ENCODE measurements at places on chromosomes 7 and 10.

GRCh38 chr7:111730476-111731300 lies 168.4 kb upstream of the IMMP2L start:
- DNase-seq: no peak

DNA sequence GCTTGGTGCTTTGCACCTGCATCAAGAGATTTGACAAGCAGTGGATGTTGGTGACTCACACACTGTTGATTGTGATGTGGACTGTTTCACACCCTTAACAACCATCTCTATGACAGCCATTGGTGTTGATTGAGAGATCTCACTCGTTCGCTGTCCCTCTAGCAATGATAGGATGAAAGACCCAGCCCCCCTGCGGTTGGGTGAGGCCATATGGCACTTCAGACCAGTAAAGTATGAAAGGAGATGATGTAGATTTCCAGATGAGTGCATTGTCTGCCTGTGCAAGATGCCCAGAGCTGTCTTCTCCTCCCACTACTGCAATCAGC lies 138.7 kb upstream of the PRR15 start:
- DNase-seq: no peak

DNA sequence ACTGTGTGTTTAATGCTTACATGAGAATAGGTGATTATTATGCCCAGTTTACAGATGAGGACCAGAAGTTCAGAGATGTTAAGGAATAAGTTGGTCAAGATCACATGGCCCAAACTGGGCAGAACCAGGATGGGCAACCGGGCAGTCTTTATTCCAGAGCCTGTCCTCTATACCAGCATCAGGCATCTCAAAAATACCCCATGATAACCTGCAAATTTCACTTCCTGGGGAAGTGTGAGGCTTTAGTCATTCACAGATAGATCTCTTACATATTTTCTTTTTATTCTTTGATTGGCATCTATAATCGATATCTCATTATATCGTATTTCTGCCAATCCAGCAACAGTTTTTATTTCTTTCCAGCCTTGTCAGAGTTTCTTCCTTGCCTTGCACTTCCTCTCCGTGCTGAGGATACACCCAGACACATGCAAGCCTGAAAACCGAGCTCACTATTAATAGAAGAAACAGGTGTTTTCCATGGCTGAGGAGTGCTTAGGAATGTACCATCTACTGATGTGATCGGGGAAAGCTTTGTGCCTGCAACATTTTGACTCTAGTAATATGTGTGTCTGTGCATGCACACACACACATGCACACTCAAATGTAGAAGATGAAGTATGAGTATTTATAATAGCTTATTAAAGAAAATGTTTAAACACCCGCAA lies 82.4 kb downstream of the CREM start:
- no peak for DNase-seq

GRCh38 chr10:124593431-124593985 lies 131.9 kb downstream of the LHPP start:
- DNase-seq: no peak

DNA sequence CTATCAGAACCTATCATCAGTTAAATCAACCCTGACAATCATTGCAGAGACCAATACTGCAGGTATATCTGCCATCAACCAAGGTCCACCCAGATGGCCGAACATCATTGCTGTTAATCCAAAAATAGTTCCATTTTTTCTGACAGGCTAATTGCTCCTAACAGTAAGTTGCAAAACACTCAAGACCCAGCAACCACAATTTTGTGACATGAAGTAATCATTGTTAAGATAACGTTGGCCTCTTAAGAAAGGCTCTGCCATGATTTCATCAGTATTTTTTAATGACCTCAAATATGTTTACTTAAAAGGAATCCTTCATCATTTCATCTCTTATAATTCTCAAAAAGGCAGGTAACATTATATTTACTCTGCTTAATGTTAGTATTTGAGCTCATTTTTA lies 553.4 kb upstream of the POM121L12 start:
- no peak for DNase-seq

- no peak for DNase-seq
Measured at GRCh38 chr7:32221736-32222135, 151.5 kb upstream of the PDE1C start.

GRCh38 chr7:33842150-33842549 lies 63.2 kb upstream of the BMPER start:
- no peak for DNase-seq

GRCh38 chr10:88413412-88413811 lies 169.7 kb downstream of the RNLS start:
- DNase-seq: no peak
